Upper lobe of right lung (tissue), 1 donor: ENCODE measurements at places on chromosomes 13 and 19.

DNA sequence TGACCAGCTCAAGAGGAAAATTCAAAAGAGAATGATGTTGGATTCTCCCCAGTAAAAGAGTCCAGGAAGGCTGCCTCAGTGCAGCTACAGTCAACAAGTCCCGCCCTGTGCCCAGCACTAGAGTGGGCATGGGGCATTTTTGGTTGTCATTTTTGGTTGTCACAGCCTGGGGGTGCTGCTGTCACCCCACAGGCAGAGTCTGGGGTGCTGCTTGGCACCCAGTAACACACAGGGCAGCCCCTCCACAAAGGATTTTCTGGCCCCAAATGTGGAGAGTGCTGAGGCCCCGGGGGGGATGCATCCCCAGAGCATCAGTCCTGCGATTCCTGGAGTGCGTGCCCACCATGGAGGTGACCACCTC, 28.2 kb upstream of the TMEM255B start:
- DNase-seq, result no peak

- DNase-seq, result no peak
Observed at GRCh38 chr19:33287927-33288326, 14.4 kb downstream of the CEBPA start.

GRCh38 chr19:18416778-18417249, 2.4 kb upstream of the SSBP4 start:
- peak; percentile 91 for DNase-seq

DNA sequence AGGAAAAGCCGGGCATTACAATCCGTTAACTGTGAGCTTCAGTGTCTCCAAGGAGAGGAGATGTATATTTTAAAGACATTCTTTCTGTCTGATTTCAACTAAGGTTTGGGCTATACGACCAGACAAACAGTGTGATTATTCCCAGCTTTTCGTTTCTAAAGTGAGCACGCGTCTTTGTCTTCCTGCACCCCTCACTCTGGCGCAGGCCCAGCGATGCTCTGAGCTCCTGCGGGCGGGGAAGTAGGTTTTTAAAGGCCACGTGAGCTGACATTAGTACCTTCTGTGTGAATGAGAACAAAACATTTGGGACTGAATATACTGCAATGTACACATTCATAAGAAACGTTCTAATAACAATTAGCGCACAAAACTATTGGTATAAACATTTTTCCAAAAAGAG, 15.3 kb upstream of the RANBP3 start:
- no peak for DNase-seq

GRCh38 chr13:112791663-112792440, 102.0 kb downstream of the ATP11A start:
- peak; percentile 93 for DNase-seq

DNA sequence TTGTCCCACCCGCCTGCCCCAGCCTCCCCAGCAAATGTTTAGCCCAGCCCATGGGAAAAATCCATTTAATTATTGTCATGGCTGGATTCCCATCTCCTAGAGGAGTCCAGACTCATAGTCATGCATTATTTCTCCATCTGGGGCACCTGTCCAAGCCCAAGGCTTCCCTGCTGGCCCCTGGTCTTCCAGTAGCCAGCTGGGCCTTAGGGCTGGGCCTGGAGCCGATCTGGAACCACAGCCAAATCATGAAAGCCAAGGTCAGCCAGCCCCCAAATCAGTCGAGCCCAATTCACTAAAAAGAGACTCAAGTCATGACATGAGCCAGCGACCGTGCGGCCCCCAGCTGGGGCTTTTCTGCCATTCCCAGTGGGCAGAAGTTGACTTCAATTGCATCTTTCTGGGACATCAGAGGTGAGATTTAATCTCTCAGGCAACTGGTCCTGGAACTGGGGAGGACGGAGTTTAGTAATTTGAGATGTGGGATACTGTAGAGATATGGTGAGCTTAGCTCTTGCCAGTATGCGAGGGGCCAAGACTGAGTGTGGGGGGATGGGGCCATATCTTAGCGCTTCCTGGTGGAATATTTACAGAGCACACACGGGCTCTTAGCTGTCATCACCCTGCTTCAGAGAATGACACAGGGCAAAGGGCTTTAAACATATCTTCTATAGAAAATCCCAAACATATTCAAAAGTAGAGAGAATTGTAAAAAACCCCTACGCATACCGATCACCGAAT, 9.4 kb upstream of the PGLYRP2 start:
- DNase-seq, result no peak

- no peak for DNase-seq
Observed at GRCh38 chr13:37326334-37326733, 220.9 kb upstream of the CSNK1A1L start.

- DNase-seq, result no peak
Observed at GRCh38 chr19:3108775-3109174, 14.6 kb downstream of the GNA11 start.

- no peak for DNase-seq
Observed at GRCh38 chr19:48135411-48135810, 24.8 kb upstream of the PLA2G4C start.

DNA sequence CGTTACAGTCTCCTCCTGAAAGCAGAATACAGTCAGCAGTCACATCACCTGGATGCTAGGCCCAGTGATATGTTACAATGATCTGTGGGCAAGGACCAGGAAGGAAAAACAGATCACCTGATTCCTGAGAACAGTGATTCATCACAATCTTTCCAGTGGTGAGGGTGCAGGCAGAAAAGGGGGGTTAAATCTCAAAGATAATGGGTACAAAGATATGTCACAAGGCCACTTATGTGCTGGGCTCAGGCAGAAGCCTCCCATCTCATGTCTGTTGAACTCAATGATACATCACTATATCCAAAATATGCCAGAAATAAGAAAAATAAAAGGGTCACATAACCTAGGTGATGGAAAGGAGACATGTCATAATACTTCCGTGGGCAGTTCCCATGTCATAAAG, 10.8 kb upstream of the ZNF91 start:
- DNase-seq, result no peak

GRCh38 chr13:25136880-25137787, 35.0 kb downstream of the AMER2 start:
- no peak for DNase-seq
